ENCODE measurements at places on chromosomes 13 and 19. TPM values are rescaled to one million over a fixed set of nuclear protein-coding genes. Genes with fewer than 3 reads are reported as not detected.

The ZNF709 gene
- total RNA-seq = 1.8 TPM

The TRIM28 gene
- total RNA-seq = 474 TPM

The WDR87 gene
- total RNA-seq = not detected

The SERTM1 gene
- total RNA-seq = not detected

The NR2F6 gene
- 58.7 TPM for total RNA-seq

The VSIG10L gene
- total RNA-seq = 0.17 TPM

The AMER2 gene
- total RNA-seq = not detected

The F10 gene
- total RNA-seq = 12.0 TPM

The KLK6 gene
- not detected for total RNA-seq

The MTRF1 gene
- 11.4 TPM for total RNA-seq

The ARRDC5 gene
- not detected for total RNA-seq

The TTYH1 gene
- total RNA-seq = not detected

The PRR22 gene
- 0.59 TPM for total RNA-seq

The MAST1 gene
- total RNA-seq = 0.89 TPM

The ALG11 gene
- 8.9 TPM for total RNA-seq

The ZNF541 gene
- not detected for total RNA-seq

The ZNF442 gene
- 1.0 TPM for total RNA-seq

The ADPRHL1 gene
- total RNA-seq = 1.0 TPM

The IGSF23 gene
- total RNA-seq = not detected

The MEF2B gene
- total RNA-seq = 0.15 TPM

The ENOX1 gene
- 0.84 TPM for total RNA-seq

The KLK8 gene
- total RNA-seq = not detected

The ZNF544 gene
- total RNA-seq = 43.0 TPM

The HNRNPM gene
- 69.4 TPM for total RNA-seq

The GAPDHS gene
- not detected for total RNA-seq

The CEACAM20 gene
- not detected for total RNA-seq

The MUC16 gene
- total RNA-seq = not detected

The RXFP2 gene
- not detected for total RNA-seq

The KLK2 gene
- total RNA-seq = not detected

The ZNF729 gene
- total RNA-seq = not detected
